Activated CD8-positive, alpha-beta T cell treated with anti-CD3 and anti-CD28 coated beads for 36 hours (primary cell): ENCODE measurements at places on chromosomes 4 and X. TPM values are rescaled to one million over a fixed set of nuclear protein-coding genes. Genes with fewer than 3 reads are reported as not detected.

DNA sequence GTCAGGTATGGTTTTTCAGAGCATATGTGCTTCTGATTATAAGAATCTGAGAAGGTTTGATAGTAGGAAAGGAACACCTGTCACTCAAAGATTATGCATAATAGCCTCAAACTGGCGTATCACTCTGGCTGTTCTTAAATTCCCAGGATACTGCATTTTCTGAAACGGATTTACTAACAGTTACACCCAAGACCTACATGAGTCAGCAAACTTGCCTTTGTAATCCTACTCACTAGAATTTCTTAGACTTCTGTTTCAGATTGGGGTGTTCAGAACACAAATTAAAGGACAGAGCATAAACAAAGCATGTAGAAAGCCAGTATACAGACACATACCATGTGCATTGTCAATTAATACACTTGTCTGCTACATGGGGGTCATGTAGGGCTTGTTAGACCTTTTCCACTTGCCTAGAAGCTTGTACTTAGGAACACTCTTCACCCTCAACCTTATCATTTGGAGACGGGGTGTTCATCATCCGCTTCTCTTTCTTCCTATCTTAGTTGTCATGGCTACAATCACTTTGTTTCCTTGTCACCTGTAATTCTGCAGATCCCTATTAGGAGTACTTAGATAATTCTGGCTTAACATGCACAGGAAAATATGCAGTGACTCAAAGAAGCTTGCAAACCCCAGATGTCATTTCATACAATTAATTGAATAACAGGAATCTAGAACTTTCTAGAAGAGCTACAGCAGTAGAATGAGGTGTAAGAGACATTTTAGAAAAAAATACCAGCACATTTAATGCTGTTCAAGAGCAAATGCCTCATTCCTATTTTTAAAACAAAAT is 593.0 kb upstream of the TENM3 start:
- DNase-seq: no peak

DNA sequence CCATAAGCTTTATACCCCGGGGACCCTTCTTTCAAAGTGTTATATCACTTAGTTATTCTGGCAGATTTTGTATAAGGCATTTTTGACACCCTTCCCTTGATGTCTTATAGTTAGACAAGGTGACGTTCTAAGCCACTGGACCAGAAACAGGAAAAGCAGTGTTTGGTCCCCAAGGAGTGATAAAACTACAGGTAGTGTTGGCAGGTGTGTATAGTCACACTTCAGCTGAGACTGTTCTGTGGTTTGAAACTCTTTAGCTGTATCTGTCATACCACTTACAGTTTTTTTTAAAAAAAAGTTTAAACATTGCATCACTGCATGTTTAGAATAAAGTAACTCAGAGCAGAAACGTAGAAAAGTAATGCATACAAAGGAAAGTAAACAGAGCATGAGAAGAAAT is 48.5 kb downstream of the TLL1 start:
- no peak for DNase-seq

The CPZ gene
- not detected for total RNA-seq

The ATXN3L gene
- not detected for total RNA-seq

The GLRA3 gene
- not detected for total RNA-seq

The IL1RAPL1 gene
- total RNA-seq: not detected
